ENCODE measurements at places on chromosomes 2 and 18.

GRCh38 chr2:20514596-20515269 lies 67.9 kb downstream of the RHOB start:
- no peak for DNase-seq

GRCh38 chr18:48804856-48805610 lies 145.7 kb downstream of the SMAD7 start:
- DNase-seq = no peak

- DNase-seq = no peak
Observed at GRCh38 chr18:50700245-50701165, 119.3 kb downstream of the MRO start.

DNA sequence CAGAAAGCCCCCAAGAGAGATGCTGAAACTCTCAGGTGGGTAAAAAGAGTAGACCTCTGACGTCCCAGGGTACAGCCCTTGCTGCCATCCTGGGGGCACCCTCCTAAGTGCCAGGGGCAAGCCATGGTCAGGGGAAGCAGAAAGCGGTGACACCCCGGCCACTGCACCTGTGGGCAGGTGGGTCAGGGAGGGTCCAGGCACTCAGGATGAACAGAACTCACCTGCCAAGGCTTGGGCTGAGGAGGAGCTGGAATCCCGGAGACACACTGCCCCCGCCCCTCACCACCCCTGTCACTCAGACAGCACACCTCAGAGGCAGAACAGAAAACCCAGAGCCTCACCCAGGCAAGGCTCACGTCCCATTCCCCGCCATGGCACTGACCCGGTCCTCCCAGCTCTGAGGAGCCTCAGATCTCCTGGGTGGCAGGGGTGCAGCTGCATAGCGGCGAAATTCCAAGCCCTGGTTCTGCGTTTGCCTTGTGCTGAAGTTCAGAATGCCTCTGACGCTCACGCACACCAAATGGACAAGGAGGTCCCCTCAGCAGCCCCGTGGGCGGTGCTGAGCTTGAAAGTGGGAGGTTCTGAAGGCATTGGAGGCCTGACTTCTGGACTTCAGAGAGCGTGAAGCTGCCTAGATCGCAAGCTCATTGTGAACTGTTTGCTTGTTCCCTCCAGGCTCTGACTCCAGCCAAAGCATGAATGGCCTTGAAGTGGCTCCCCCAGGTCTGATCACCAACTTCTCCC lies 4.3 kb downstream of the GPR17 start:
- DNase-seq = no peak

GRCh38 chr2:25700221-25700660 lies 26.9 kb upstream of the DTNB start:
- DNase-seq = peak; percentile 68

DNA sequence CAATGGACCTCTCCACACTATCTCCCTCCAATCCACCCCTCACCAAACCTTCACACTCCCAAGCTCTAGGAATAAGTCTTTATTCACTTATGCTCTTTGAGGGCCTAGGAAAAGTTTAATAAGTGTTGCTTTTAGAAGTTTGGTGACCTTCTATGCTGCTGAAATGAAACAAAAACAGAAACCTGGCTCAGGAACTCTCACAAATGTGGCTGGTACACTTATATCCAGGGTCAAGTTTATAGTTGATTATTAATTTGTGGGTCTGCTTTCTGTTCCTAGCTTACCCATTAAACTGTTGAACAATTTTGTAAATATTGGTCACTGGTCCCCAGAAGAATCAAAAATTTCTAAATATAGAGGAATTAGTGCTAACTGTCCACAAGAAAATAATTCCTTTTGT lies 14.2 kb upstream of the ANKRD44 start:
- no peak for DNase-seq

- no peak for DNase-seq
Observed at GRCh38 chr2:34481542-34481941, 882.4 kb upstream of the FAM98A start.

DNA sequence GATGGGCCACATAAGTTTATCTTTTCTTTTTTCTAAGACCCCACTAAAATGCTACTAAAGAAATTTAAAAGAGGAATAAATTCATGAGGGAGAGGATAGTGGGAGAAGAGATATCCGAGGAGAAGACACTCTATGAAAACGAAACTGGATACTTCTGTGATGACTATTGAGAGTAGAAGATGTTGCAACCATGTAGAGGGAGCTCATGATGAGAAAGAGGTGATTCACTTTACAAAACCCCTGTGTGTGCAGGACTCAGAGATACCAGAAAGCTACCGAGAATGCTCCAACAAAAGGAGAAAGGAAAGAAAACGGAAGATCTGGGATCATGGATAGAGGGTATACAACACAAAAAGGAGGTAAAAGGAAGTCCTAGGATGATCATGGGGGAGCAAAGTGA lies 34.9 kb downstream of the SLC38A11 start:
- DNase-seq = no peak

- peak; percentile 69 for DNase-seq
Observed at GRCh38 chr18:11981192-11981542, at the start of gene IMPA2. Gene IMPA2 (plus strand): TSS chr18:11981507. CDS start chr18:11981670, 163 bp downstream.

DNA sequence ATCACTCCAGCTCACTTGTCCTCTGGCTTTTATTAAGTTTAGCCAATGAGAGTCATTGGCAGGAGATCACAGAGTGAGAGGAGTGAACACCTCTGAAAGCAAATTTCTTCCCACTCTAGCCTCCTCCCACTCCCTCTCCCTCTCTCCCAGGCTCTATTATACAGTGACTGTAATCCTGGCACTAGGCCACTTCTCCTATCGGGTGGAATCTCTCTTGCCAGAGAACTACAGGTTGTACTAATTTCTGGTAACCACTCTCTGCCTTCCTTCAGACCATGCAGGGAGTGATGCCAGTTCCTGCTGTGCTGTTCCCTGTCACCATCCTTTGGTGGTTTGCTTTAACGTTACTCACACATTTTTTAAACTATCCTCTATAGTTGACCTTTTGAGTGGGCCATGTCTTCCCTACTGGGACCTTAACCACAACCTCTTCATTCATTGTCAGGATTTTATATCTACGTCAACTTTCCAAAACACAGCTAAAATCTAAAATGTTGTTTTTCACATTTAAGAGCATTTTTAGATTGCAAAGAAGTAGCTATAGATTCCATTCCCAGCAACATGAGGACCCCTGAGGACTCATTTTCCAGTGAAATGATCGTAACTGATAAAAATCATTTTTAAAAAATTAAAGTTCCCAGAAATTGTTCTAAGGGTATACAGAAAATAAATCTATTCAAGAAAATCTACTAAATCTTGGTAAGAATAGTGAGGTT lies 217.1 kb downstream of the MREG start:
- DNase-seq = no peak

GRCh38 chr2:48774251-48774650 lies 18.7 kb upstream of the LHCGR start:
- no peak for DNase-seq

DNA sequence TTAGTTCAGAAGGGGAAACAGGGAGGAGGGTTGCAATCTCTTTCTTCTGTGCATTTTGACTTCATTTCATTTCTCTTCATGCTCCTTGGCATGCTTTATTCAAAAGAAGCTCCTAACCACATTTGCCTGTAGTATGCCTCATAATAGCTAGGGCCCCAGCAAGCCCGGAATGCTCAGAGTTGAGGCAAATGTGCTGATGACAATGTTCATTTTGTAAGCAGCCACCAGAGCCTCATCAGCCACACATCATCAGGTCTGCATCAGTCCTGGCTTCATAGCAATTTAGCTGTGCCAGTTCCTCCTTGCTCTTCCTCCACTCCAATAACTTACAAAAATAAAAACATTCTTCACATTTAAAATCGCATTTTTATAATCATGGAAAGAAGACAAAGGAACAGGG lies 65.4 kb upstream of the MMADHC start:
- no peak for DNase-seq

DNA sequence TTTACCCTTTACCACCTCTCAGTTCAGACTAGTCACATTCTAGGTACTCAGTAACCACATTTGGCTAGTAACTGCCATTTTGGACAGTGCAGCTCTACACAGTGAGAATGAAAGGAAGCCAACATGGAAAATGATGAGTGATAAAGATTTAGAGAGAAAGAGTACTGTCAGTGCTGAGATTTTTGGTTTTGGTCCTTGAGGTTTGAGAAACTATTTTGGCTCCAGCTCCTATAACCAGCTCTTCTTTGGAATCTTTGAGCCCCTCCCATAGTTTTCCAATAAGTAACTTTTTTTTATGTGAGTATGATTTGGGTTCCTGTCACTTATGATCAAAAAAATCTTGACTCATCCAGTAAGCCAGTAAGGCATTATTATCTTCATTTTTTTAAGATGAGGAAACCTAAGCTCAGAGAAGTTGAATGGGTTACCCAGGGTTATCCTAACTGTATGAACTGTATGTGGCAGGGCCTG lies 173.0 kb downstream of the BABAM2 start:
- no peak for DNase-seq

GRCh38 chr2:10079870-10080535 lies at the start of gene CYS1:
Gene CYS1 (minus strand): TSS chr2:10080411. CDS start chr2:10080223, 188 bp downstream.
- DNase-seq = no peak

DNA sequence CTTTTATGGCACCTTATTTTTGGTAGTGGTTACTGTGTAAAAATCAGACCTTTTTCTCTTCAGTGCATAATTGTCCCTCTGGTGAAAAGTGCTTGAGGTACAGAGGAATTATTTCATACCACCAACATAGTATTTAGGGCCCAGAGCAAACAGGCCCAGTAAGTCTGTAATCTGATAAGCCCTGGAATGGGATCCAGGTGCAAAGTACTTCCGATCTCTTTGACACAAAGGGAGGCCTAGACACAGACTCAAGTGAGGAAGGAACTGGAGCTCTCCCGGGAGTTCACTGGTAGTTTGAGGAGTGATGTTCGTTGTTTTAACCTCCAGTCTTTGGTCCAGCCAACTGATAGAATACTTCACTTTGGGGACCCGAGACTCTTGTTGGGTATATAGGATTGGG lies 57.4 kb downstream of the RAB31 start:
- no peak for DNase-seq

GRCh38 chr2:37000318-37000717 lies 34.0 kb upstream of the STRN start:
- DNase-seq = no peak

DNA sequence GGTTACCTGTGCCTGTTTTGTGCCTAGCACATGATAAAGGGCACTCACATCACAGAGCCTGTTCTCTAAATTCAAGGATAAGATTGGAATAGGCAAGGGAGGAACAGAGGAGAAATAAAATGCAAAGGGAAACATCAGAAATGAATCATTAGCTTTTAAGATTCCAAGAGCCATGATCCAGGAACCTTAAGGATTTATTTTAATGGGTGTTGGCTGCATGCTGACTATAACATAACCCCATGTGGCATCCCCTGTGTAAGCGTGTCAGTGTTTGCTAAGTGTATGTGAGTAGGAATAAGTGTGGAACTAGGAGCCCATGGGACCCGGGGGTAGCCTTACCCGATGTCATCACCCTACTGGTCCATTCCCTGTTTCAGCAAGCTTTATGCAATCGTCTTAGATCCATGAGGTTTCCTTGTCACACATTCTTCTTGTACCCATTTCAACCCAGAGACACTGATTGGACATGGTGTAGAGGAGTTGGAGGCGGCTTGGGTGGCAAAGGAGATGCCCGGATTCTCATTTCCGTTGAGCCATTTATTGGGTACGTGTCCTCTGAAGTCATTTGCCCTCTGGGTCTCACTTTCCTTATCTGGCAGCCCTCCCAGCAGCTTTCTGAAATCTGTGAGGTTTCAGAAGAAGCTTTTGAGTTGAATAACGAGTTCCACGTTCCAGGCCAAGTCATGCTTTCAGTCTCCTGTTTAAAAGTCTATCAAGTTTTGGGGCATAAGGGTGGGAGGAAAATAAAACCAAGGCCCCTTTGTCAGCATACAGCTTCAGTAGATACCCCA lies 117.0 kb downstream of the MGAT5 start:
- DNase-seq = no peak

GRCh38 chr18:79764131-79764530 lies 33.6 kb upstream of the KCNG2 start:
- DNase-seq = no peak

GRCh38 chr2:11161747-11162146 lies 6.5 kb downstream of the SLC66A3 start:
- DNase-seq = no peak

GRCh38 chr2:240579071-240579762 lies 7.3 kb upstream of the CAPN10 start:
- no peak for DNase-seq

DNA sequence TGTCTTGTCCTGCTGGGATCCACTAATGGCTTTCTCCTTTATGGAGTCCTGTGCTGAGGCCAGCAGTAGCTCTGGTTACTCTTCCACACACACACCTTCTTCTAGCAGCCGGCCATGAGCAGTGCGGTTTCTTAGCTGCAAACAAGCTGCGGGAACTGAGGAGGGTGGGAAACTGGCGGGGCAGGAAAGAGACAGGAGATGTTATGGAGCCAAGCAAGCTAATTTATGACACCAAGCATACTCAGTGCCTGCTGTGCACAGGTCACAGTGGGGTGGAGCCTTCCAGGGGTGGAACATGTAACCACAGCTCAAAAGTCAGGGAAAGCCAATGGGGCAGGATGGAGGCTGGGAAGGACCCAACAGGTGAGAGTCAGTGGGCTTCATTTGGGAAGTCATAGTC lies 180.8 kb downstream of the FAM210A start:
- no peak for DNase-seq

- DNase-seq = peak; percentile 69
Observed at GRCh38 chr2:174561972-174562370, 35.6 kb downstream of the WIPF1 start.

- no peak for DNase-seq
Observed at GRCh38 chr2:100247256-100248043, 74.9 kb downstream of the LONRF2 start.

DNA sequence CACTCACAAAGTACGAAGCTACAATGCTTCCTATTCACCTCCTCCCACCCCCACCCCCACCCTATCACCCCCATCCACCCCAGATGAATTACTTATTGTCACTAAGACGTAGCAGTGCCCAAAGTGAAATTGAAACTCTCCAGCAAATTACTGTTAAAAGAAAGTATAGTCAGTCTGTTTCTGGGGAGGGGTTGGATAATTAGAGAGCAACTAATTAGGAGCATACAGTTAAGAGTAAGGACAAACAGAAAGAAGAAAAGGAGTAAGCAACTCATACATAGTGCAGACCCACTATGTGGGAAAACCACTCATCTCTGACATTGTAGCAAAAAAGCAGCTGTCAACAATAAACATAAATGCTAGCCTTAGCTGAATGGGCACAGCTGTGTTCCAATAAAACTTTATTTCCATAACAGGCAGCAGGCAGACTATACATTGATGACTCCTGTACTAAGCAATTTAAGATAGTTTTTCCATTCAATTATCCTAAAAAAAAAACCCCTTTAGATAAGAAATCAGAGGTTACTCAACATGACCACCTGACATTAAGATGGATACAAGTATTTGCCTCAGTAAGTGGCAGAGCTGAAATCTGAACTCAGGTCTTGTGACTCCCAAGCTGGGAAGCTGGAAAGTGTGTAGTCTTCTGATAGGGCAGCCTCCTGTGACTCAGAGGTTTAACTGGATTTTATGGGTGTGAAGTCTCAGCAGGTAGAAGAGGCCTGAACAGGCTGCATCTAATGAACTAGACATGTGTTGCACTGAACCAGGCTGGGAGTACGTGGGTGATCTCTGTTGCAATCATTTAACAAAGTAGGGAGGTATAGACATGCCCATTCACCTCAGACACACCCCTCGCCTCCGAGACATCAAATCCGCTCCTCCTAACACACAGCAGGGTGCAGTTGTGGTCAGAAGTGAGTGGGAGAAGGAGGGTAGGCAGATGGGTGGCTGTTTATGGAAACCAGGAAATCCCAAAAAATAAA lies 171.8 kb upstream of the KLF7 start:
- DNase-seq = no peak

GRCh38 chr18:74294526-74294925 lies 2.8 kb upstream of the CYB5A start:
- DNase-seq = no peak

- no peak for DNase-seq
Observed at GRCh38 chr2:39849982-39850526, 71.0 kb upstream of the THUMPD2 start.

- DNase-seq = no peak
Observed at GRCh38 chr18:45221363-45221762, 393.9 kb upstream of the SLC14A2 start.

All from NCI-H1694 treated with DMSO at 0.1 percent for 48 hours (cell line).